ENCODE measurements at places on chromosomes 6 and 20.

DNA sequence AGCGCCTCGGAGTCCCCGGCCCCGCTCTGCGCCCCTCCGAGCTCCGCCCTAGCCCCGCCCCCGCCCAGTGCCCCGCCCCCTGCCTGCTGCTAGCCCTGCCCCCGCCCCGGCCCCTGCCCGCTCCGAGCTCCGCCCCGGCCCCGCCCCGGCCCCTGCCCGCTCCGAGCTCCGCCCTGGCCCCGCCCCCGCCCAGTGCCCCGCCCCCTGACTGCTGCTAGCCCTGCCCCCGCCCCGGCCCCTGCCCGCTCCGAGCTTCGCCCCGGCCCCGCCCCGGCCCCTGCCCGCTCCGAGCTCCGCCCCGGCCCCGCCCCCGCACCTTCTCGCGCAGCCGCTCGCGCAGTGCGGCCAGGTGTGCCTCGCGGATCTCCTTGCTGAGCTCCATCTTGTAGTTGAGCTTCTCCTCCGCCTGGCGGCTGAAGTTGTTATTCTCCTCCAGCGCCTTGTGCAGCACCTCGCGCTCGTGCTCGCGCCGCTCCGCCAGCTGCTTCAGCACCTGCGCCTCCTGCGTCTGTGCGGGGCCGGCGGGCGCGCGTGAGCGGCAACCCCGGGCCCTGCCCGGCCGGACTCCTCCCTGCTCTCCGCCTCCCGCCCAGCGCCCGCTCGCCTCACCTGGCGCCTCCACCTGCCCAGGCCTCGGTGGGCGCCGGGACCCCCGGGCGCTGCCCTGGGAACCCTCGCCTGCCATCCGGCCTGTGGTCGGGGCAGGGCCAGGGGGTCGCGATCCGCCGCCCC is 11.3 kb downstream of the STMN3 start:
- DNase-seq, result no peak

GRCh38 chr6:91167846-91168245 is 581.0 kb upstream of the MAP3K7 start:
- DNase-seq, result no peak

- DNase-seq, result no peak
Measured at GRCh38 chr6:169223006-169223405, 30.6 kb downstream of the THBS2 start.

DNA sequence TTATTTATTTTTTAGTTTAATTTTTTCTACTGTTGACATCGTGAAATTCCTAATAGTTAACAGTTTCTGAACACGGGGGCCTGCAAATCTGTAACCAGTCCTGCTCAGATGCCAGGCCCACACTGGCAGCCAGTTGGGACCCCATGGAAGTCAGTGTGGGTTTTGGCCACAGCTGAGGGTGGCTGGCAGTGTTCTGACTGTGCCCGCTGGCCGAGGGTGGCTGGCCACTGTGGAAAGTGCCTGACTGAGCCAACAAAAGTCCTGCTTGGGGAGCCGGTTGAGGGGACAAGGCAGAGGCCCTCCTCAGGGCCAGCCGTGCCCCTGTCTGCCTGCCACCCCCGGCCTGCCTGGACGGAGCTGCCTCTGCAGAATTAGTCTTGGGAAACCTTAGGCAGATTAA is 4.1 kb upstream of the PMEPA1 start:
- DNase-seq, result no peak

GRCh38 chr6:89412071-89413005 is at the start of gene RRAGD:
TSS of gene RRAGD (minus strand) at chr6:89412273. CDS start at chr6:89411993, 280 bp downstream.
- no peak for DNase-seq

GRCh38 chr20:22559711-22560318 is 24.6 kb downstream of the FOXA2 start:
- DNase-seq, result no peak

GRCh38 chr6:137646484-137646883 is 152.3 kb upstream of the OLIG3 start:
- no peak for DNase-seq

DNA sequence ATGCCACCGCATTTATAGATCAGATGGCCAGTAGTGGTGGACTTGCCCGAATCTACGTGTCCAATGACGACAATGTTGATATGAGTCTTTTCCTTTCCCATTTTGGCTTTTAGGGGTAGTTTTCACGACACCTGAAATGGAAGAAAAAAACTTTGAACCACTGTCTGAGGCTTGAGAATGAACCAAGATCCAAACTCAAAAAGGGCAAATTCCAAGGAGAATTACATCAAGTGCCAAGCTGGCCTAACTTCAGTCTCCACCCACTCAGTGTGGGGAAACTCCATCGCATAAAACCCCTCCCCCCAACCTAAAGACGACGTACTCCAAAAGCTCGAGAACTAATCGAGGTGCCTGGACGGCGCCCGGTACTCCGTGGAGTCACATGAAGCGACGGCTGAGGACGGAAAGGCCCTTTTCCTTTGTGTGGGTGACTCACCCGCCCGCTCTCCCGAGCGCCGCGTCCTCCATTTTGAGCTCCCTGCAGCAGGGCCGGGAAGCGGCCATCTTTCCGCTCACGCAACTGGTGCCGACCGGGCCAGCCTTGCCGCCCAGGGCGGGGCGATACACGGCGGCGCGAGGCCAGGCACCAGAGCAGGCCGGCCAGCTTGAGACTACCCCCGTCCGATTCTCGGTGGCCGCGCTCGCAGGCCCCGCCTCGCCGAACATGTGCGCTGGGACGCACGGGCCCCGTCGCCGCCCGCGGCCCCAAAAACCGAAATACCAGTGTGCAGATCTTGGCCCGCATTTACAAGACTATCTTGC is 725 bp downstream of the EEF1A1 start:
- DNase-seq, result no peak

GRCh38 chr20:50498071-50498776 is 12.0 kb upstream of the PTPN1 start:
- peak; percentile 66 for DNase-seq

GRCh38 chr6:45619994-45620471 is 242.3 kb upstream of the SUPT3H start:
- no peak for DNase-seq

DNA sequence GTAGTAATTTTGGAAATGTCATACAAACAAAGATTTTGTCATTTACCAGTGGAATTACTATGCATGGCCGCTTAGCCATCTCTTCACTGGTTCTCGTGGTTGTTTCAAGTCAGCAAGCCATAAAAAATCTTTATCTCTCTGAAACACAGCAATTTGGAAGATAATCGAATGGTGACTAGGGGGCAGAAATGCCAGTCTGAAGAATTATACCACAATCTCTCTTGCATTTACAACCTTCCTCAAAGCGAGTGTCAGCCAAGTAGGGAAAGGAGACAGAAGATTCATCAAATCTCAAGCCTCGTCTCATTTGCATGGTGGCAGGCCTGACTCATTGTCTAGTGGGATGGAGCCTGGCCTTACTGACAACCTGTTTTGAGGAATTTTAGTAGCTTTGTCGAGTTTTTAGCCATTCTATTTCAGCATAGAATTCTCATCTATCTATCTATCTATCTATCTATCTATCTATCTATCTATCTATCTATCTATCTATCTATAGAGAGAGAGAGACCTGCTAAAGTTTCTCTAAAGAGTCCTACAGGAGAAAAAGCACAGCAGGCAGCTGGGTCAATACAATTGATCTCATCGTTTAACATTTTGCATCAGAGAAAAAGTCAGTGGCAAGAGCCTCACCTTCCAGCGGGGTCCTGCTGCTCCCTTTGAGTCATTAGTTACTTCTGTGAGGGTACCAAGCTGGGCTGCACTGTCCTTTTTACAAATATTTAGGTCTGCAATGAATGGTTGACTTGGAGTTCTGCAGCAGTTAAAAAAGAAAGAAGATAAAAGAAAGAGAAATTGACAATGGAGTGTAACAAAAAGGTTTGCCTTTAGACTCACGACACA is 572.8 kb downstream of the TFAP2A start:
- DNase-seq, result no peak

DNA sequence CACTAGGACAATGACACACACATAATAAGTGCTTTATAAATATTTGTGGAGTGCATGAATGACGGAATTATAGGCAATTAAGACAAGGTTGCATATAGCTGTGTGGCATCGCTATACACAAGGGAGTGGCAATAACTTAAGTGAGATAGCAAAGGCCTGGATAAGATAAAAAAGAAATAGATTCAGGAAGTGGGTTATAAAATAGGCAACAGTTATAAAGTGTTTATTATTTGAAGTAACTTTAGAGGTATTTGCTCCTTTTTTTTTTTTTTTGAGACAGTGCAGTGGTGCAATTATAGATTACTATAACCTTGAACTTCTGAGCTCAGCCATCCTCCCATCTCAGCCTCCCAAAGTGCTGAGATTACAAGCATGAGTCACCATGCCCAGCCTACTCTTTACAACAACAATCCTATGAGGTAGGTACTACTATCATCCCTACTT is 75.9 kb upstream of the LOC128125822 start:
- DNase-seq, result no peak

- DNase-seq, result no peak
Measured at GRCh38 chr20:10861619-10862018, 187.8 kb upstream of the JAG1 start.

- DNase-seq, result no peak
Measured at GRCh38 chr6:103456652-103457051, 1403.1 kb downstream of the HACE1 start.

GRCh38 chr6:115899730-115900282 is 160.9 kb downstream of the FRK start:
- DNase-seq, result no peak

DNA sequence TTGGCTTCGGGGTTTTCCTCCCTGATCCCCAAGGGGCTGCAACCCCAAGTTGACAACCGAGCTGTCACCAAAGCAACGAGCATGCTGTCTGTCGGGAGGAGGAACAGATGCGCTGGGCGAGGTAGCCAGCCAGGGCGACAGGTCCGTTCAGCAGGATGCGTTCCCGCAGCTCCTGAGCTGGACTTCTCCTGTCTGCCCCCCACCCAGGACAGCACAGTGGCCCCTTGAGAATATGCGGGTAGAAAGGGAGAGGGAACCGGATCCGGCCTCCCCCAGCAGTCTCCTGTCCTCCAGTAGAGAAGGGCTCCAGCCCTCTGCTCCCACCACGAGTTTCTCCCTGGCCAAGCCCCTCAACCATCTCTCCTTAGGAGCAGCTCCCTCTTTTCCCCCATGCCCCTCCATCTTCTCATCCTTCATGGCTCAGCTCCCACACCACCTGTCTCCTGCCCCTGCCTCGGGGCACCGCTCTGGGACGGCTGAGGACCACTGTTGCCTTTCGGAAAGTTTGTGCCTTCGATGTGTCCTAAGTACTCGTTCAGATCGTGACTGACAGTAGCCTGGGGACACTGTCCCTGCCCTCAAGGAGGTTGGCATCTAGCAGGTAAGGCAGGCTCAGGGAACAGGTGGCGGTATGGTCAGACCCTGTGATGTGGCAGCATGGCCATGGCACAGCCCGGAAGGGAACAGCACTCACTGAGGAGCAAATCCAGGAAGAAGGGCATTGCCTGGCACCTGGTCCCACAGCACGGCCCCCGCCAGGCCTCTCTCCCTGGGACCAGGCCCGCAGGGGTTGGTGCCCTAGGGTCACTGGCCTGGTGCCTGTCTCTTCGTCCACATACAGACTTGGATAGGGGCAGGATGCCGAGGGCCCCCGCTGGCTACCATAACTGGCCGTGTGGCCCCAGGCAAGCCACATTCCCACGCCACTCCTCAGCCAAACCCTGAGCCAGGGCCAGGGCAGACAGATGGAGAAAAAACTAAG is 96.3 kb downstream of the ASXL1 start:
- no peak for DNase-seq

DNA sequence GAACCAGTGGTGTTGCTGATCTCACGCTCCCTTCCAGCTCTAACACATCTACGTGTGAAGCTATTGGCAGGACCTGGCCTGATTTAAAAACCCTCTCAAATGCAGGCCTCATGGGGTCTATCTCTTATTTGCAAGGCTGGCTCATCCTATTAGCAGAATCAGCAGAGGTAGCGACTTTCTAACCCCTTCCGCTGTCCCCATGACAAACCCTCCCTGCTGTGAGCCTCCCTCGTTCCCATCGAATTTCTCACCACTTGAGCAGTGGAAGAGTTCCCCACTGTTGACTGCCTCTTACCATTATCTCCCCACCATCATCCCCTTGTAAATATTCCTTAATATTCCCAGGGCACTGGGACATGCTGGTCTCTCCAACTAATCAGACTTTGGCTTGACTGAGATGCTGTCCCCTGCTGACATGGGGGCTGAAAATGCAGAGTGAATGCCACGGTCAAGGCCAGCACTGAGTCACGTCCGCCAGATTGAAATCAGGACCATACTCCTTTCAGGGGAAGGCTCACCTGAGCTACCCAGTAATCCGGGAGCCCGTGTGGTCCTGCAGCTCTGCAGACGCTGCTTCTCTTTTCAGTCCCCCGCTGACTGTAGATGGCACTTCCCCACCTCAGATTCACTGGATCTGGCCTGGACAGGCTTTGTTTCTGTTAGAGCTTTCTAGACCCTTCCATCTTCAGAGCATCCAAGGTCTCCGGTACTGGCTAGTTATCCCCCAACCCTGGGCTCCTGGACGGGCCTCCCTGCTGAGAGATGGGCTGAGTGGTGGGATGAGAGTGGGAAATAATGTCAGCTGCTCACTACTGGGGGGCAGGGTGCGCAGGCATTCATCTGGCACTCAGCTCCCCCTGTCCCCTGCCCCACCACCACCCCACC is 23.1 kb downstream of the AAR2 start:
- DNase-seq, result no peak

DNA sequence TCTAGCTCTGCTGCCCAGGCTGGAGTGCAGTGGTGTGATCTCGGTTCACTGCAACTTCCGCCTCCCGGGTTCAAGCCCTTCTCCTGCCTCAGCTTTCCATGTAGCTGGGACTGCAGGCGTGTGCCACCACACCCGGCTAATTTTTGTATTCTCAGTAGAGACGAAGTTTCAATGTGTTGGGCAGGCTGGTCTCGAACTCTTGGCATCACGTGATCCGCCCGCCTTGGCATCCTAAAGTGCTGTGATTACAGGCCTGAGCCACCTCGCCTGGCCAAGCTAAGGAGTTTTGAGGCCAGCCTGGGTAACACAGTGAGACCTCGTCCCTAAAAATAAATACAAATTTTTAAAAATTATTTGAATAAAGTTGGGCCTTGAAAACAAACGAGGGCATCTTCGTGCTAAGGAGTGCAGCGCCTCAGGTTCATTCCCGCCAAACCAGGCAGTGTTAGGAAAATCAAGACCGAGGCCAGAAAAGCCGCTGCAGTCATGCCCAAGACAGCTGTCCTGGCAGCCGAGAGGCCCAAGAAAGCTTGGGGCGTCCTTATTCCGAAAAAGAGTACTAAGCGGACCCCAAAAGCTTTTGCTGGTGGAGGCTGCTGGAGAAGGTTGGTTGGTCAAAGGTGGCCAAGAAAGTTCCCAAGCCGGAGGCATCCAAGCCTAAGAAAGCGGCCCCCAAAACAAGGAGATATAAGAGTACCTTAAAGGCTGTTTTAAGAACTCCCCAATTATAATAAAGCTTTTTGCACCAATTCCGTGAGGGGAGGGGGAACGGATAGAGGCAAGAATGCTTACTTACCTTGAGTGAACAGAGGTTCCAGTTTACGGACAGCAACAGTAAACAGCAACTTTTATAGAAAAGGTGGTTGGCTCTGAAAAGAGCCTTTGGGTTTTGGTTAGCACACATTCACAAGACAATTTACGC is 109.0 kb downstream of the HFE start:
- DNase-seq, result no peak

DNA sequence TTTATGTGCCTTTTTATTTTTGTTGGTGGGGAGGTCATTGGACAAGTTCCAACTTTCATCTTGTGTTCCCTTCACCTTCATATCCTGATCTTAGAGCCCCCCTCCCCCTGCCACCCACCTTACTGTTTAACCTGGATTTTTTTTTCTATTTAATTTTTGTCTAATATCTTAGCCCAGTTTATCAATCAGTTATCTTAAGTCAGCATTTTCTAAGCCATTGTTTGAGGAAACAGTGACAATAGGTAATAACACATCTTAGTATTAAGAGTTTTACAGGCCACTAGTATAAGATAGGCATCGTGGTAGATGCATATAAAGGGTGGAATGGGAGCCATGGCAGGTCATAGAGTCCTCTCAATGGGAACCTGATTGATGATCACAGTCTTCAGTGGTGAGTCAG is 2.4 kb downstream of the ABT1 start:
- DNase-seq, result no peak
